Panc1 (cell line): ENCODE measurements at places on chromosomes 1 and 21. TPM values are rescaled to one million over a fixed set of nuclear protein-coding genes. Genes with fewer than 3 reads are reported as not detected.
A peak's percentile ranks its signal among the peaks of the same experiment; 100 is the strongest.

The MSH4 gene
- 0.26 TPM for total RNA-seq

- H3K4me1 ChIP-seq, result no peaks in the 10 kb centered on the region
- DNase-seq, result no peak
- H3K27ac ChIP-seq, result no peak overlapping the region
- H3K4me3 ChIP-seq, result no peak overlapping the region
- no peaks in the 10 kb centered on the region for H3K36me3 ChIP-seq
Observed at GRCh38 chr1:34367954-34368353, 191.2 kb downstream of the C1orf94 start.

- no peaks in the 10 kb centered on the region; the same call in 1 of the 2 replicates for H3K27me3 ChIP-seq
- H3K27ac ChIP-seq, result peak overlapping the region; percentile 96
- DNase-seq, result peak; percentile 87
- no peaks in the 10 kb centered on the region for H3K36me3 ChIP-seq
- H3K4me1 ChIP-seq, result no peaks in the 10 kb centered on the region
Observed at GRCh38 chr1:16888860-16889816, 6.6 kb upstream of the RNU1-2 start.

DNA sequence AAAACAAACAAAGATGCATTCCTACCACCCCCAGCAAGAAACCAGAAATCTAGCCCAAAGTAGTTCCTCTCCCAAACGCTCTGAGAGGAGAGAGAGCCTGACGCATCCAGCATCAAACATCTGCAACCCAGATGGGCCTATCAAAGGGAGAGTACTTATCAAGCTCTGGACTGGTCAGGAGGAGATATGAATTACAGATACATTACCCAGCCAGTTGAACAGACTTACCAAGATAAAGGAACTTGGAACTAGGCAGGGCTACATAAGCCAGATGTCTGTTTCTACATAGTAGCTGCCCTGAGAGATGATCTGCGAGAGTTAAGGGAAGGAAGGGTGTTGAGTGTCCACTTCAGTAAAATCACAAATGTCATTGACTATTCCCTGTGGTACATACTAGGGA, 138.4 kb downstream of the PAPPA2 start:
- no peaks in the 10 kb centered on the region for H3K36me3 ChIP-seq
- no peak for DNase-seq
- H3K27me3 ChIP-seq, result no peaks in the 10 kb centered on the region
- no peak overlapping the region for H3K27ac ChIP-seq
- no peaks in the 10 kb centered on the region for H3K4me1 ChIP-seq

DNA sequence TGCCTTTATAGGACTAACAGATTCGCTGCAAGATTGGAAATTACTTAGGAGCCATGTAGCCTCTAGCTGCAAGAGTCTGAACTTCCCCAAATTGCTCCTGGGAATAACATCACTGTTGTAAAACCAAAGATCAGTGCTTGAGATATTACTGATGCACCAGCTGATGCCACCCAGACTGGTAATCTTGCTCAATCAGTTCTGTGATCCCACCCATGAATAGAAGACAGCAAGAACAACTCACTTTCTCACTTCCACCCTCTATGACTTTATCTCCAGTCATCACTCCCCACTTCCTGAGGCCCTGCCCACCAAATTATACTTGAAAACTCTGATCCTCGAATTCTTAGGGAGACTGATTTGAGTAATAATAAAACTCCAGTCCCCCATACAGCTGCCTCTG, 1011.1 kb downstream of the PLA2G4A start:
- DNase-seq, result no peak
- no peak overlapping the region for H3K27ac ChIP-seq
- no peaks in the 10 kb centered on the region for H3K4me1 ChIP-seq
- H3K36me3 ChIP-seq, result no peaks in the 10 kb centered on the region
- no peaks in the 10 kb centered on the region for H3K27me3 ChIP-seq
- no peak overlapping the region for H3K4me3 ChIP-seq

GRCh38 chr1:99004254-99004860, 304 bp downstream of the PLPPR5 start:
- H3K36me3 ChIP-seq, result no peaks in the 10 kb centered on the region
- DNase-seq, result no peak
- H3K4me1 ChIP-seq, result no peaks in the 10 kb centered on the region

- H3K27ac ChIP-seq, result peak overlapping the region; percentile 100
- H3K36me3 ChIP-seq, result no peaks in the 10 kb centered on the region
- H3K27me3 ChIP-seq, result no peaks in the 10 kb centered on the region
- H3K4me3 ChIP-seq, result no peak overlapping the region
- H3K4me1 ChIP-seq, result peaks cover 73% of the 10 kb centered on the region
Observed at GRCh38 chr1:8094481-8095241, 68.6 kb upstream of the ERRFI1 start.

- H3K36me3 ChIP-seq, result no peaks in the 10 kb centered on the region
- H3K27me3 ChIP-seq, result no peaks in the 10 kb centered on the region
- H3K27ac ChIP-seq, result no peak overlapping the region
- no peaks in the 10 kb centered on the region for H3K4me1 ChIP-seq
- H3K4me3 ChIP-seq, result no peak overlapping the region
Observed at GRCh38 chr21:14076143-14076806, 134.5 kb downstream of the LIPI start.

DNA sequence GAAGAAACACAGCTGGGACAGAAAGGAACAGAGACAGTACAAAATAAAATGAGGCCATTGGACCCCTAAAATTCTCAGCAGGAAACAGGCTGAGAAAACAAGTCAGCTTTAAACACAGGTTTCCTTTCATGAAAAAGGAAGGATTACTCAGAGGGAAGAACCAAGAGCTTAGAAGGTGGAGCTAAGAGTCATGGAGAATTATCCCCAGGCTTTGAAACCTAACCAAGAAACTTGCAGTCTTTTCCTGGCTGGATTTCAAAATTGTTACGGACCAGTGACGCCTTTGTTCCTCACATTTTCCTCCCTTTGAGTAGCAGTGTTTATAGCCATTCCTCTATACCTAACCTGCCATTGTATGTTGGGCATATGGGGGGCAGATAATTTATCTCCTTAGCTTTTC, 8.8 kb downstream of the HMGB4 start:
- DNase-seq, result no peak
- H3K4me3 ChIP-seq, result no peak overlapping the region
- no peaks in the 10 kb centered on the region for H3K36me3 ChIP-seq
- peaks cover 4% of the 10 kb centered on the region; the same call in 1 of the 2 replicates for H3K27me3 ChIP-seq

- no peak overlapping the region for H3K27ac ChIP-seq
- no peak overlapping the region for H3K4me3 ChIP-seq
- H3K36me3 ChIP-seq, result no peaks in the 10 kb centered on the region
- no peaks in the 10 kb centered on the region for H3K4me1 ChIP-seq
Observed at GRCh38 chr1:244545511-244545910, 84.4 kb downstream of the CATSPERE start.

The HFM1 gene
- total RNA-seq, result 0.39 TPM

The RNU1-1 gene
- total RNA-seq, result 1,290 TPM

DNA sequence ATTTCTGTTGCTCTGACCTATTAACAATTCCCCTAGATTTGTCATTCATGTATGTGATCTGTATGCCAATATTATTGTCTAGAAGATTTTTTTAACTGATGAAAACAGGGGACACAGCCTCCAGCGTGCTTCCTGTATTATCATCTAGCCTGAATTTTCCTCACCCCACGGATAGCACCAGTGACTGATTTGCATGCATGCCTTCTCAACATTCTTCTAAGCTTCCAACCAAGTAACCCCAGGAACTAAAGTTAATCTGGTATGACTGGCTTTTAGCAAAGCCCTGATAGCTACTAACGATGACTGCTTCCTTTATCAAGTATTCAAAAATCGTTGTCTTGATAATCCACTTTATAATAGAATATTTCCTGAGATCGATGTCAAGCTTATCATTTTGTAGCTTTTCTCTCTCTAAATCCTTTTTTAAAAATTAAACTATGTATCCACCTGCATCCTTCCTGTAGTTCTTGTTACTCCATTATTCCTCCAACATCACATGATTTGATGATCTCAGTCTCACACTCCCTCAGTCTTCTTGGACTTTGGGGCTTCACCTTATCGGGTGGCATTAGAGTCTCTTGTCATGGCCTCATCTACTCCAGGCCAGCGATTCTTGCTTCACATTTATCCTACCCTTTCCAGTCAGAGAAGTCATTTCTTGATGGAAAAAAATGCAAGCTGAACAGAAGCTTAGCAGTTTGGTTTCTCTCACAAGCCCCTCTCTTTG, 19.0 kb downstream of the BCAR3 start:
- no peak for DNase-seq
- peaks cover 56% of the 10 kb centered on the region for H3K4me1 ChIP-seq
- no peaks in the 10 kb centered on the region for H3K27me3 ChIP-seq

- H3K4me1 ChIP-seq, result no peaks in the 10 kb centered on the region
- no peak for DNase-seq
- no peak overlapping the region for H3K4me3 ChIP-seq
- H3K36me3 ChIP-seq, result no peaks in the 10 kb centered on the region
- no peak overlapping the region for H3K27ac ChIP-seq
- no peaks in the 10 kb centered on the region for H3K27me3 ChIP-seq
Observed at GRCh38 chr1:173240609-173241008, 33.5 kb upstream of the TNFSF4 start.

- no peak for DNase-seq
- no peak overlapping the region for H3K4me3 ChIP-seq
- H3K36me3 ChIP-seq, result no peaks in the 10 kb centered on the region
- no peaks in the 10 kb centered on the region for H3K4me1 ChIP-seq
Observed at GRCh38 chr1:10880063-10880462, 83.6 kb upstream of the CASZ1 start.

DNA sequence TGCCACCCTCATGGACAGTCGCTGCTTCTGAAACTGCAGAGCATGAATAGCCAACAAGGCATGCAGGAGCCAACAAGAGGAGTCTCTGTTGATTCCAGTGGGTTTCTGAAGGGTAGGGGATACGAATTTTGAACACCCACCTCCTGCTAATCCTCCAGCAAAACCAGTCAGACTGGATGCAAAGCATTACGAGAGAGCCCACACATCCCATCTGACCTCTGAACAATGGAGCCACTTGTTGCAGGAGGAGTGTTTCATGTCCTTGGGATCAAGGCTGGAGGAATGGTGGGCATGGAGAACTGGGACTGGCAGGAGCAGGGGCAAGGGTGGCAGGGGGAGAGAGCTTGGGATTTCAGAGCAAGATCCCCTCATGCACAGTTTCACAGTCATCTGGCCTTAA, 1.6 kb downstream of the VTCN1 start:
- no peaks in the 10 kb centered on the region for H3K27me3 ChIP-seq
- no peak for DNase-seq
- H3K4me3 ChIP-seq, result no peak overlapping the region
- no peak overlapping the region for H3K27ac ChIP-seq
- H3K36me3 ChIP-seq, result no peaks in the 10 kb centered on the region

- no peaks in the 10 kb centered on the region for H3K4me1 ChIP-seq
- no peak overlapping the region for H3K27ac ChIP-seq
- peak; percentile 73 for DNase-seq
- H3K4me3 ChIP-seq, result peak overlapping the region; percentile 31
- H3K27me3 ChIP-seq, result no peaks in the 10 kb centered on the region; the same call in none of the 2 replicates
Observed at GRCh38 chr1:220300442-220301121, 28.3 kb upstream of the RAB3GAP2 start.

- peak overlapping the region; percentile 82 for H3K4me3 ChIP-seq
- H3K27ac ChIP-seq, result peak overlapping the region; percentile 99
- H3K4me1 ChIP-seq, result peaks cover 62% of the 10 kb centered on the region
- H3K27me3 ChIP-seq, result no peaks in the 10 kb centered on the region
- peaks cover 2% of the 10 kb centered on the region; the same call in 1 of the 2 replicates for H3K36me3 ChIP-seq
Observed at GRCh38 chr1:155979597-155980343, 1.4 kb upstream of the ARHGEF2 start.

GRCh38 chr1:151905070-151905442, 4.3 kb downstream of the THEM4 start:
- peaks cover 1% of the 10 kb centered on the region; the same call in 1 of the 2 replicates for H3K4me1 ChIP-seq
- H3K27me3 ChIP-seq, result no peaks in the 10 kb centered on the region
- H3K27ac ChIP-seq, result no peak overlapping the region
- DNase-seq, result no peak
- H3K36me3 ChIP-seq, result no peaks in the 10 kb centered on the region; the same call in 1 of the 2 replicates
